ENCODE measurements at places on chromosomes 4 and X.

DNA sequence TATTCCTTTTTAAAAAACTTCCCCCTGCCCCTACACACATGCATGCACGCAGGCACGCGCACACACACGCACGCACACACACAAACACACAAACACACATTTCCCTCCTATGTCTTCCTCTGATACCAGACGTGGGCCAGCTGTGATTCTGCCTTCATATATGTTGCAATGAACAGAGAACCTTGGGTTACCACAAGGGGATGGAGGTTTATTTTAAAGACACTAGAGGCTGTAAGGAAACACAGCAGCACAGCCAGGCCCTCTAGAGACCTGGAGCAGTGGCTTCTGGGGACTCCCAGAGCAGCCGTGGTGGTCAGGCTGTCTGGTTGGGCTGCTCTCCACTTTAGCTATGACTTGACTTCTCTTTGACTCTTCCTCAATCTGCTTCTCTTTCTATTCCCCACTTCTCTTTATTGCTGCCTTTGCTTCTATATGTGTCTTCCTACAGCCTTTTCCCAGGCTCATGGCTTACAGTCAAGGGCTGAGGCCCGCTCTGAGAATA lies 3.2 kb upstream of the TLR10 start:
- ATAC-seq: no peak

DNA sequence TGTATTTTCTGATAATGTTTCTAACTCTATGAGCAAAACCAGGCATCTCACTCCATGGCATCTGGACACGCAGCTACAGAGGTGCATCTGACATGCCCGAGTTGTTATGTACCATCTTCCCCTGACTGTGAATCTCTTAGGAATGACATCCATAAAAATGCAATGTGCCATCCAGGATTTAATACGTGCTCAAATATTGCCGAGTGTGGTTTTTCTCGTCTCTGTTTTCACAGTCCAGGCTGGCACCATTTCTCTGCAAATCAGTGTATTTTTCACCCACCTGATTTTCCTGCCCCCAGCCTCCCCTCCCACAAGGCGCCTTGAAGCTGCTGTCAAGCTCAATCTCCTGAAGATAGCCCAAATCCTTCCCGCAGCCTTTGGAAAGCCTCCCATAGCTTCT lies 154.6 kb downstream of the DHRSX start:
- no peak for ATAC-seq

DNA sequence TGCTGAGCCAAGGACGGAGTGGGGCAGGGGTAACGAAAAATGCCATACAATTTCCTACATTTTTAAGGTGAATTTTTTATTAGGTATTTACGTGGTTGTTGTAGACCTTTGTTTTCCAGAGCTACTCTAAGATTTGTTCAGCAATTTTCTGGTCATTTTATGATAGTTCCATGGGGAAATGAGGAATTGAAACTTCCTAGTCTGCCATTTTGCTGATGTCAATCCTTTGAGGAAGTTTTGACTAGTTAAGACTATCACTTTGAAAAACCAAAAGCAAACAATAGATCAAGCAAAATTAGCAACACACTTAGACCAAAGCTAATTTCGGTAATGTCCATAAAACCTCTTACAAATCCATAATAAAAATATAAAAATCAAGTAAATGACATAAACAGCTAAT lies 7.0 kb upstream of the TLR3 start:
- ATAC-seq: no peak

- no peak for ATAC-seq
Measured at GRCh38 chr4:53494851-53495250, 96.4 kb downstream of the LNX1 start.

GRCh38 chr4:166091912-166092510 lies 219.0 kb downstream of the TLL1 start:
- peak; percentile 77 for ATAC-seq

DNA sequence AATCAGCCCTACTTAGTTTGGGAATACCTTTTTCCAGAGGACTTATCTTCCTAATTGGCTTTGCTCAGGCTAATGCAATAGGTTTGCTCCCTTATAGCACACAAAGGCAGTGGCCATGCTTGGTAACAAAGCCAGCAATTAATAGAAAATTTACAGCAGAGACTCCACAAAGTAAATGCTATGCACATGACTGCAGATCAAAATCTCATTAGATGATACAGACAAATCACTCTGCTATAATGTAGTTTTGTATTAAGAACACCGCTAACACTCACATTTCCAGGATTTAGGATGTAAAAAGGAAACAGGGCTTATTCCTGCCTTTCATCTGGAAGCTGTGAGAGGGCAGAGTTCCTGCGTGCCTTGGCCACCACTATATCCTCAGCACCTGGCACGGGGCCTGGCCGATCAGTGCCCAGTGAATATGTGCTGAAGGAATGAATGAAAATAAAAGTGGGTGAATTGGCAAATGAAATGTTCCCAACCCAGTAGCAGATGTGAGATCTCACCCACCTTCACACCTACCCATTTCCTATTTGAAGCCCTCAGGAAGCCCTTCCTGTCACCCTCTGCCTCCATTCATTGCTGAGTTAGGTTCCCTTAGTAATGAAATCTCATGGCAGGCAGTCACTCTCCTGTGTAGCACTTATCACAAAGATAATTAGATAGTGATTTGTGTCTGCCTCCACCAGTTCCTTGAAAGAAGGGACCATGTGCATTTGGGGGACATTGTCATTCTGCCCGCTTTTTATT lies 5.1 kb downstream of the SEPTIN6 start:
- no peak for ATAC-seq

DNA sequence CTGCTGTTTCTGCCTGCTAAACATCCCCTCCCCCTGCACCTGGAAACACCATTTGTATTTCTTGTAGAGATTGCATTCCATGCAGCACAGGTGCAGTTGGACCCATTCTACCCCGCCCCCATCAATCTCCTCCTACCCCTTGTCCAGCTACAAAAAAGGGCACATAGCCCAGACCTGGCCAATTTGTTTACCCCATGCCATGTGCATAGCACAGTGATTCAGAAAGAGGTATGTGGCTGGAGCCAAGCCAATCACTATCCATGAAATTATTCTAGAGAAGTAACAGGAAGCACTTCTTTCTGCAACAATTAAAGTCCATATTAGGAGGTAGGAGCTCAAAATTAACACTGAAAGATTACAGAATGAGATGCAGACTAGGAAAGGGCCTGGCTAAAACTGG lies 20.2 kb upstream of the TMEM184C start:
- peak; percentile 91 for ATAC-seq

GRCh38 chr4:7459471-7459870 lies 24.7 kb upstream of the PSAPL1 start:
- ATAC-seq: no peak

DNA sequence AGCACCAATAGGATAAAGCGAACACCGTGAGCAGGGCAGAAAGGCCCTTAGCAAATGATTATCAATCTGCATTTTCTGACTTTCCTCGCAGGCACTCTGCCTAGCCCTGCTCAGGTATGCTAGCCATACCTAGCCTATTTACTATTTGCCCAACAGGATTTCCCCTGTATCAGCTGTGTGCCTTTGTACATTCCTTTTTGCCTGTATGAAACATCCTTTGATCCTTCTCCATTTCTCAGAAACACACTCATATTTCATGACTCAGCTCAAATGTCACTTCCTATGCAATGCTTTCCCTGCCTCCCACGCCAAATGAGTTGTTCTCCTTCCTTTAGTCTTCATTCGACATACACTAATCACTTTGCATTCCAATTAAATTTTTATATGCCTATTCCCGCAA lies 37.2 kb downstream of the PCDH7 start:
- peak; percentile 84 for ATAC-seq

DNA sequence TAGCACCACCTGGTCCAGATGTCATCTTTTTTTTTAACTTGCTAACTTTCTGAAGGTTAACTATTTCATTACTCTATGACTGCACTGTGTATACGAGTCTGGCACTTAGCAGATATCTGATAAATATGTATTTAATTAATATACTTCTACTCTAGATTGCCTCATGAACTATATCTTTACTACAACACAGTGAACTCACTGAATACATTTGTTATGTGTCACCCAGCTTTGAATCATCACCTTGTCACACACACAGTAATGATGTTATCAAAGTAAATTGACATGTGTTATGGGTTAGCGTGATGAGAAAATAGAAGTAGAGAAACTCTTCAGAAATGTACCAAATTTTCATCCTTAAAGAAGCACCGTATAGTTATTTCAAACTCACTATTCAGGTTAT lies 419.3 kb upstream of the ADGRL3 start:
- no peak for ATAC-seq
